ENCODE measurements at places on chromosomes 2 and 18. TPM values are rescaled to one million over a fixed set of nuclear protein-coding genes. Genes with fewer than 3 reads are reported as not detected.

GRCh38 chr2:197894751-197895274 is 90.4 kb downstream of the PLCL1 start:
- peak overlapping the region; percentile 32 for H3K27ac ChIP-seq

DNA sequence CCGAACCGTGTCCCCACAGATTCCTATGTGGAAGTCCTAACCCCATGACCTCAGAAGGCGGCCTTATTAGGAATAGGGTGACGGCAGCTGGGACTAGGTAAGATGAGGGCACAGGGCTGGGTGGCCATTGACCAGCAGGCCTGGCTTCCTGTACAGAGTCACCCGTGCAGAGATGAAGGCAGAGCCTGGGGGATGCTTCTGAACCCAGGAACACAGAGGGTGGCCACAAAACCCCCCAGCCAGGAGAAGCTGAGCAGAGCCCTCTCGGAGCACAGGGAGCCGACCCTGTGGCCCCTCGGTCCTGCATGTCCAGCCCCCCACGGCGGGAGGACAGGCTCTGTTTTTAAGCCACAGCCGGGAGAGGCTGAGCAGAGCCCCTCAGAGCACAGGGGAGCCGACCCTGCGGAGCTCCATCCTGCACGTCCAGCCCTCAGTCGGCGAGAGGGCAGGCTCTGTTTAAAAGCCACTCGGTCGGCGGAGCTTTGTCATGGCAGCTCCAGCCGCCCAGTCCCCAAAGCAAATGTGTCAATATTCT is 2.7 kb downstream of the PDCD1 start:
- H3K4me1 ChIP-seq, result peaks cover 16% of the 10 kb centered on the region
- DNase-seq, result no peak
- H3K27me3 ChIP-seq, result peaks cover 3% of the 10 kb centered on the region

- no peak overlapping the region for H3K4me3 ChIP-seq
- H3K4me1 ChIP-seq, result peaks cover 14% of the 10 kb centered on the region
- peaks cover 23% of the 10 kb centered on the region for H3K27me3 ChIP-seq
- peak; percentile 26 for DNase-seq
- no peak overlapping the region for H3K27ac ChIP-seq
- H3K36me3 ChIP-seq, result no peaks in the 10 kb centered on the region
Observed at GRCh38 chr2:126970583-126970982, 71.9 kb downstream of the TEX51 start.

DNA sequence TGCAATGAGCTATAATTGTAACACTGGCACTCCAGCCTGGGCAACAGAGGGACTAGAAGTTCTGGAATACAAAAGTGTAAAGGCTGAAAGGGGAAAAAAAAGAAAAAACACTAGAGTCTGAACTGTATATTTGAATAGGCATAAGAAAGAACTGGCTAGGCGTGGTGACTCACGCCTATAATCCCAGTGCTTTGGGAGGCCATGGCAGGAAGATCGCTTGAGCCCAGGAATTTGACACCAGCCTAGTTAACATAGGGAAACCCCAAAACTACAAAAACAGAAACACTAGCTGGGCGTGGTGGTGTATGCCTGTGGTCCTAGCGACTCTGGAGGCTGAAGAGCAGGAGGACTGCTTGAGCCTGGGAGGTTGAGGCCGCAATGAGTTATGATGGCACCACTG is 70.6 kb downstream of the SAP130 start:
- peaks cover 17% of the 10 kb centered on the region for H3K4me1 ChIP-seq
- DNase-seq, result no peak
- no peak overlapping the region for H3K4me3 ChIP-seq
- H3K27me3 ChIP-seq, result no peaks in the 10 kb centered on the region
- no peak overlapping the region for H3K27ac ChIP-seq
- peaks cover 63% of the 10 kb centered on the region for H3K36me3 ChIP-seq

EGR4 gene
- total RNA-seq, result not detected

- H3K27ac ChIP-seq, result no peak overlapping the region
- H3K4me3 ChIP-seq, result no peak overlapping the region
- no peaks in the 10 kb centered on the region for H3K36me3 ChIP-seq
Observed at GRCh38 chr2:38626326-38627035, 23.8 kb upstream of the HNRNPLL start.

TTR gene
- total RNA-seq, result 24.8 TPM

- peaks cover 21% of the 10 kb centered on the region for H3K36me3 ChIP-seq
- H3K4me3 ChIP-seq, result no peak overlapping the region
- peaks cover 15% of the 10 kb centered on the region for H3K4me1 ChIP-seq
- H3K27me3 ChIP-seq, result no peaks in the 10 kb centered on the region
- DNase-seq, result peak; percentile 55
- no peak overlapping the region for H3K27ac ChIP-seq
Observed at GRCh38 chr2:134360745-134361487, 107.0 kb downstream of the MGAT5 start.

DNA sequence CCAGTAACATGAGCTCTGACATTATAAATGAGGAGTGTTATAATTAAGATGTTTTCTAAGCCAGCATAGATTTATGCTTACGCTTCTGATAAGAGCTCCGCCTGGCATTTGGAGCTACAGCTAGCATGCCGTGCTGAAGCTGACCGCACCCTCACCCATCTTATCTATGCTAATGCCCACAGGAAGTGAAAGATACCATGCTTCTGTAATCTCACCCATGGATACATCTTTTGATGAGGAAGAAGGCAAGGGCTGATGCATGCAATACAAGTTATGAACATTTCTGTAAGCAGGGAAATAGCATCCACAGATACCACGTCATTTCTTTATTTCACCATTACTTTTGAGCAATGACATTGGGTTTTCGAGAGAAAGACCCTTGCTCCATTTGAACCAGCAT is 82.3 kb downstream of the ARL4C start:
- no peaks in the 10 kb centered on the region for H3K4me1 ChIP-seq
- DNase-seq, result peak; percentile 38
- no peak overlapping the region for H3K4me3 ChIP-seq

- no peak for DNase-seq
- no peaks in the 10 kb centered on the region for H3K4me1 ChIP-seq
- H3K27ac ChIP-seq, result no peak overlapping the region
- no peak overlapping the region for H3K4me3 ChIP-seq
Observed at GRCh38 chr2:234741976-234742375, 209.8 kb upstream of the SH3BP4 start.

CHRND gene
- not detected for total RNA-seq

SLC66A3 gene
- 22.9 TPM for total RNA-seq

- H3K4me1 ChIP-seq, result peaks cover 14% of the 10 kb centered on the region
- H3K27me3 ChIP-seq, result peaks cover 57% of the 10 kb centered on the region
- H3K36me3 ChIP-seq, result no peaks in the 10 kb centered on the region
- H3K27ac ChIP-seq, result no peak overlapping the region
- DNase-seq, result no peak
Observed at GRCh38 chr2:176122052-176122682, 352 bp upstream of the HOXD9 start.

DNA sequence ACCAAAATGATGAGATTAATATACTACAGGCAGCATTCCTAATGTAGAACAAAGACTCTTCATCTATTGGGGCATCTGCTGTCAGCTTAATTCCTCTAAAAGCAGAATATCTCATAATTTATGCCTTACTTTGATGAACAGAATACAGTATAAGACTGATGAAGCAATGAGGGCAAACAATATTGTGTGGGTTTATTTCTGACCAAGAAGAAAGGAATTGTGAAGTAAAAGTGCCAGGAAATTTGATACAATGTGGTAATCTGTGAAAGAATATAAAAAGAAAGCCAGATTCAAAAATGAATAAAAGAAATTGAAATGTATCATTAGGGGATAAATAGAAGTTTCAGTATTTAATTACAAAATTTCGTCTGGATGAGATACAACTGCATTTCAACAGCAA is 78.8 kb upstream of the TTC21B start:
- H3K36me3 ChIP-seq, result no peaks in the 10 kb centered on the region
- no peak overlapping the region for H3K27ac ChIP-seq
- DNase-seq, result no peak

DNA sequence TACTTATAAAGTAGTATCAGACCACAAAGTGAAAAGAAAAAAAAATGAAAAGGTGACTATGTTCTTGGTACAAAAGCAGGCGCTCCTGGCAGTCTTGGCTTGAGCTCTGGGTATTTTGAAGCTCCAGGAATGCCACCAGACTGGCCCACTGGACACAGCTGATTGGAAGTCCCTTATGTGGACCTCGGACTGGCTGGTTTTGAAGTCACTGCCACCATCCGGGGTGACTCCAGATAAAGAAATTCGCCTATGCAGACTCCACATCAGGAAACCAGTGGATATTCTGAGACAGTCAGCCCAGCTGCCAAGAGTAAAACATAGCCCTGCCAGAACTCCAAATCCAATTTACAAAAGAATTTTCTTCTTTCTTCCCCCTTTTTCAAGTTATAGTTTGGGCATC is 28.0 kb downstream of the ACKR3 start:
- H3K36me3 ChIP-seq, result no peaks in the 10 kb centered on the region
- no peak overlapping the region for H3K27ac ChIP-seq
- no peaks in the 10 kb centered on the region for H3K4me1 ChIP-seq
- peak; percentile 39 for DNase-seq
- no peak overlapping the region for H3K4me3 ChIP-seq
- H3K27me3 ChIP-seq, result no peaks in the 10 kb centered on the region

AQP12B gene
- not detected for total RNA-seq

- H3K4me3 ChIP-seq, result no peak overlapping the region
- H3K27me3 ChIP-seq, result no peaks in the 10 kb centered on the region
- no peak overlapping the region for H3K27ac ChIP-seq
- DNase-seq, result no peak
- no peaks in the 10 kb centered on the region for H3K4me1 ChIP-seq
Observed at GRCh38 chr2:309954-310510, 22.1 kb upstream of the ALKAL2 start.

DNA sequence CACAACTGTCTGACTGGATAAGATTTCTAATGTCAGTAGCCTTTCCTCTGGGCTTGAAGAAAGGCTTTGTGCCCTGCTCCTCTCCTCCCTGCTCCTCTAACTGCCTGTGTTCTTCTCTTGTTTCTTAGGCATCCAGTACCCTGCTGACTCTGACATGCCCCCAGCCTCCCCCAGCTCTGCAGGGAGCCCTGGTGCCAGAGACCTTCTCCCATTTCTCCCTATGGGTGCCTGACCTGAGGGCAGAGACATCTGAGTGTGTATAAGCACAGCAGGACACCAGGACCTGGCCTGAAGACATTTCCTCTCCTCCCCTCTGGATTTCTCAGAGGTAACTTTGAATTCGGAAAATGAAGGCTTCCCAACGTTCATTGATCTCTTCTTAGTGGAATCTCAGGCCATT is 23.6 kb downstream of the RNF144A start:
- DNase-seq, result no peak
- no peak overlapping the region for H3K4me3 ChIP-seq
- no peaks in the 10 kb centered on the region for H3K27me3 ChIP-seq

DNA sequence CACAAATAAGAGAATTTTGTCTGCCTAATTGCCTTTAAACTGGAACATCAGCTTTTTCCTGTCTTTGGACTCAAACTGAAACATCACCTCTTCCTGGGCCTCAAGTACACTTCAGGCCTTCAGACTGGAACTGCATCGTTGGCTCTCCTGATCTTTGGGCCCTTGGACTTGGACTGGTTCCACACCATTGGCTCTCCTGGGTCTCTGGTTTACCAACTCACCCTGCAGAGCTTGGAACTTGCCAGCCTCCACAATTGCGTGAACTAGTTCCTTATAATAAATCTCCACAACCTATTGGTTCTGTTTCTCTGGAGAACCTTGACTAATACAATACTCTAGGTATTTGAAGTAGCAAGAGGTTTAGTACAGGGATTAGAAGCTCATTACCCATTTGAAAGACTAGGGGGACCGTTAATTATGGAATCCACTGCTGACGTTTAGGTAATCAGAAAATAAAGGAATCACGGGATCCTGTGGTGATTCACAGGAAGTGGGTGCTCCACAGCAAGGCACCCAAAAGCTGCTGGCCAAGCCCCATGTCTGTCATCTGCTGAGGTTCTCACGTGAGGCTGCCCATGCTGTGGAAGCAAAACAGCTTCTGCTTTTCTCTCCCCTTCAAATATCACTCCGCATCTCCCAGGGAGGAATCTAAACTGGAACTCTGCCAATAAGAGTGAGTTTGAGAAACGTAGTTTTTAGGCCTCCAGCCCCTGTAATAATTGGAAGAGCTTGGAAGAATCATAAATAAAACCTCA is 20.0 kb upstream of the SGPP2 start:
- no peaks in the 10 kb centered on the region for H3K4me1 ChIP-seq
- no peak overlapping the region for H3K27ac ChIP-seq
- no peak overlapping the region for H3K4me3 ChIP-seq
- no peaks in the 10 kb centered on the region for H3K27me3 ChIP-seq
- DNase-seq, result no peak
- H3K36me3 ChIP-seq, result no peaks in the 10 kb centered on the region

GRCh38 chr2:96136129-96136720 is 2.1 kb downstream of the ASTL start:
- peaks cover 28% of the 10 kb centered on the region for H3K27me3 ChIP-seq
- no peak overlapping the region for H3K27ac ChIP-seq

PROKR1 gene
- not detected for total RNA-seq

GRCh38 chr18:77098538-77099174 is 33.9 kb downstream of the MBP start:
- DNase-seq, result peak; percentile 39
- peaks cover 24% of the 10 kb centered on the region for H3K36me3 ChIP-seq
- no peaks in the 10 kb centered on the region for H3K27me3 ChIP-seq
- no peak overlapping the region for H3K4me3 ChIP-seq

DNA sequence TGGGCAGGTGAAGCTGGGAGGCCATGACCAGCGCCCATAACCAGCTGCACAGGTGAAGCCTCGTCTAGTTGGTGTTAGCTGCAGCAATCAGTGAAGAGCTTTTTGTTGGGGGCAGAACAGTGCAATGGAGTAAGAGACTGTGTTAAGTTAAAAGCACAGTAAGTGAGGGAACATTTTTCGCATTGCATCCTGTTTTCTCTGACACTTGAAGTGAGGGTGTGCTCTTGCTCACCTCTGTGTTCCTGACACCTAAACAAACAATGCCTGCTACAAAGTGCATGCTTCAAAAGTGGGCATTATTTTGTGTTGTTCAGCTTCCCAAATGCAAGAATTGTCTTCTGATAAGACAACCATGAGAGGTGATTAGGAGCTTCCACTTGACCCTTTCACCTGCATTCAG is 324.0 kb upstream of the ACVR2A start:
- H3K27ac ChIP-seq, result no peak overlapping the region
- no peak for DNase-seq
- H3K27me3 ChIP-seq, result no peaks in the 10 kb centered on the region
- peaks cover under 1% of the 10 kb centered on the region for H3K4me1 ChIP-seq
- no peak overlapping the region for H3K4me3 ChIP-seq
- no peaks in the 10 kb centered on the region for H3K36me3 ChIP-seq

- no peaks in the 10 kb centered on the region for H3K36me3 ChIP-seq
- H3K4me3 ChIP-seq, result no peak overlapping the region
Observed at GRCh38 chr2:16226943-16227664, 286.8 kb downstream of the MYCN start.

Data from stomach (tissue), 19 donors.